ENCODE measurements at places on chromosomes 1 and 21.

GRCh38 chr1:180343921-180344769 lies 114.1 kb downstream of the LHX4 start:
- DNase-seq, result no peak

- no peak for DNase-seq
Measured at GRCh38 chr1:231590453-231591198, 36.0 kb upstream of the DISC1 start.

- no peak for DNase-seq
Measured at GRCh38 chr1:193418745-193419058, 232.3 kb upstream of the B3GALT2 start.

GRCh38 chr21:15243406-15243805 lies 178.6 kb upstream of the NRIP1 start:
- no peak for DNase-seq

DNA sequence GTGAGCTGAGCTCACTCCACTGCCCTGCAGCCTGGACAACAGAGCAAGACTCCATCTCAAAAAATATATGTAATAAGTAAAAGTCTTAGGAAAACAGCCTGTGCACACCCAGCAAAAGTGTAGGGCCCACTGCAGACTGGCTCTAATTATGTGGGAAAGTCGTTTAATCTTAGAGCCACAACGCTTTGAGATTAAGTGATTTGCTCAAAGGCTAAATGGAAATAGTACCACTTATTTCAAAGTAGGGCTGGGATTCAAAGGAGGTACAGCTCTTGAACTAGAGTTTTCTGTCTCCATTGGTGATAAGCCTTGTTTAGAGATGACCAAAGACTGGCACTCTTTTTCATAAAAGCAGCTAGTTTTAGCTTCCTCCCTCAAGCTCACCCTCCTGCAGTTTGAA lies 2.2 kb downstream of the TACSTD2 start:
- no peak for DNase-seq

DNA sequence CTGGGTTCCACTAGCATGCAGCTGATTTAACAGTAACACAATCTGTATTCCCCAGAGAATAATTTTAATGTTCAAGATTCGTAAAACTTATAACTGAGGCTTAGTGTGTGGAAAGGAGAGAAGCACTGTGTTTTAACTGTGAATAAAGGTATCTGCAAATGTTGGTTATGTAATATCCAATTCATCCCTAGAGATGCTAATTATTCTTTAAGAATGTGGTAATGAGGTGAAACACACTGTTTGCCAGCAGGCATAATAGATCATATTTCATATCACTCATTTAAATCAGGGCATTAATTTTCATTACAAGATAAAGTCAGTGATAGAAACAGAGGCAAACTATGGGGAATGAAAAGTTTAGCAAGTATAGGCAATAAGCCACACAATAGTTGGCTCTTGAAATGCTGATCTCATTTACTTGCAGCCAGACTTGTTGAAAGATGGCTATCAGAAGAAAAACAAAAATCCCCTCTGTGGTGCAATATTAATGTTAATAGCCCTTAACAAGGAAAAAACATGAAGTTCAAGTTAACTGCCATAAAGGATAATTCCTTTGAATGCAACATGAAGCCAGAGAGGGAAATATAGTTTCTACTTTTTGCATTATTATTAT lies 33.4 kb downstream of the HMCN1 start:
- DNase-seq, result no peak

DNA sequence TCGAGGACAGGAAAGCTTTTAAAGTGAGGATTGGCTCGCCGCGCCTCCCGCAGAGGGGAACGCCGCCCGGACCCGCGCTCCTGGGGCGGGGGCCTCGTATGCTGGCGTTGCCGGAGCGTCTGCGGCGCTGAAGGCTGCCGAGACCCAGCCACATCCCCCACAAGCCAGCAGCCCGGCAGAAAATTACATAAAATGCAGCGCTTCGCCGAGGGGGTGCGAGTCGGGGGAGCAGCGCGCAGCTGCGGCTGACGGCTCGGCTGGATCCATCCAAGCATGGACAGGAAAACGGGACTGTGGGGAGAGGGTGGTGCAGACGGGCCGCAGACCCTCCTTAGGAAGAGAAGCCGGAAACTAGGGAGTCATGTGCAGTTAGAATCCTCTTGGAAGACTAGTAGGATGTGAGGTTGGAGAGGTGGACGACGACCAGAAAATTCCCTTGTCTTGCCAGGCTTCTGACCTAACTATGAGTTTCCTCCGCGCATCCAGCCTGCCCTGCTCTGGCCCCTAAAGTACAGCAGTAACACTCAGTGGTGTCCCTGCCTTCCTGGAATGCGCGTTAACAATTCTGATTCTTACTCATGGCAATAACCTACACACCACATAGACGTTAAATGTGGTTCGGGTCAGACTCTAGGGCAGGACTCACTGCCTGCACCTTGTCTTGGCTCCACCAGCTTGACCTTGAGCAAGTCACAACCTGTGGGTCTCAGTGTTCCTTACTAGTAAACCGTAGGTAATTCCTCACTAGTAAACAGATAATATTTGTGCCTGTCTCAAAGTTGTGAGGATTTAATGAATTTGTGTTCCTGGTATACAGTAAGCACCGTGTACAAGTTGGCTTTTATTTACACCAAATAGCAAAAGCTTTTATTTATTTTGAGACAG lies 953 bp upstream of the BRWD1 start:
- no peak for DNase-seq

GRCh38 chr1:76294482-76295194 lies 220.1 kb downstream of the ST6GALNAC3 start:
- DNase-seq, result no peak

DNA sequence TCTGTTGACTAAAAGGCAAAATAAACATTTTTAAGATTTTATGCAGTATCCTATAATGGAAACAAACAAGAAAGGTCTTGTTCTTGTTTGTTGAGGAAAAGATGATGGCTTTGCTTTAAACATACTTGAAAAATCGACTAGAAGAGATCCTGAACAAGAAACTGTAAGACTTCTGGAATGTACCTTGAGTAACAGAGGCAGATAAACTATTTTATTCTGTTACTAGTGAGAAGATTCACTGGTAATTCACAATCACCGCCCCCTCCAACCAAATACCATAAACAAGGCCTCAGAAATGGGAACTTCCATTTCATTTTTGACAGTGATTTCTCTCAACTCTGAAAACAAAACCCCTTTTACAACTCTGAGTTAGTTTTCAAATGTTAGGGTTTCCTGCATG lies 18.1 kb downstream of the TSEN15 start:
- DNase-seq, result no peak

DNA sequence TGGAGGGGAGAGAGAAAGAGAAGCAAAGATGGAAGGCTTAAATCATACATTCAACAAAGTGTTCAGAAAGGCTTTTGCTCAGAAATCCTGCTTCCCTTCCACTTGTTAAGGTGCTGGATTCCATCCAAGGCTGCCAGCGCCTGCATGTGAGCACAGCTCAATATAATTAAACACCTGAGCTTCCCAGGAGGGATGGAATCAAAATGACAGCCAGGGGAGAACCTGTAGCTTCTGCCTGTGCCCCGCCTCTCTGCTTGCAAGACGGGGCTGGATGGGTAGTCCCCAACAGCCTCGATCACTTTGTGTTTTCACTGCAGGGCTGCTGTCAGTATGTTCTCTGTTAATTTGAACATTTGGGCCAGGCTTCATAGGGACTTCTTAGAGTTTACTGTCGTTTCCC lies 225.7 kb downstream of the KCNH1 start:
- no peak for DNase-seq

DNA sequence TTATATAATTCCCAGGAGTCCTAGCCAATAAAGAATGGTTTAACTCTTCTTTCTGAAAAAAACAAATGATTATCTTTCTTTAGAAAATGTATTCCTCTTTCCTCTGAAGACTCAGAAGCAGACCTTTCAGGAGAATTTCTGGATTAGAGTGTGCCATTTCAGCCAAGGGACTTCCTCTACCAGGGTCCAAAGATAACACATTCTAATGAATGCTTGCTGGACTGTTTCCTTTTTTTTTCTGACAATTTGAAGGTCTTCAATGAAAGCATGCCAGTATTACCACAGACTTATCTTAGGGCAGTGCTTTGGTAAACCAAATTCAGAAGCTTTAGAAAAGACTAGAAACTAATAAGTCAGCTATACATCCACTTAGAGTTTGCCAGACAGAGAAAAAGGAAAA lies 80.5 kb downstream of the RERE start:
- no peak for DNase-seq

- DNase-seq, result no peak
Measured at GRCh38 chr1:62621907-62622306, 24.6 kb downstream of the ANGPTL3 start.

GRCh38 chr1:6672558-6672957 lies 29.1 kb downstream of the DNAJC11 start:
- no peak for DNase-seq

DNA sequence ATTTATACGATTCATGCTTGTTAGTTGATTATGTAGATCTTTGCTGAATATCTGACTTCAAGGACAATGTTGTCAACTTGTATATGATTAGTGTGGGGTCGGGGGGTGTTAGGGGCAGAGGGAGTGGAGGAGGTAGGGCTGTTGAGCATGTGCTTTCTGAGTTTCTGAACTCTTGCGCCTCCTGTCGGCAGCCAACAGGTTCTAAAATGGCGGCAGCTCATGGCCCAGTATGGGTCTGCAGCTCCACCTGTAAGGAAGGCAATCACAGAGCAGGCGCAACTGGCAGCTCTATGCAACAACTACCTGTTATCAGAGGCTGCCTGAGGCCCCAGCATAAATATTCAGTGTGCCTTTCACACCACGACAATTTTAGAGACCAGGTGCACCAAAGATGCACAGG lies 205.8 kb upstream of the PLXNA2 start:
- no peak for DNase-seq

DNA sequence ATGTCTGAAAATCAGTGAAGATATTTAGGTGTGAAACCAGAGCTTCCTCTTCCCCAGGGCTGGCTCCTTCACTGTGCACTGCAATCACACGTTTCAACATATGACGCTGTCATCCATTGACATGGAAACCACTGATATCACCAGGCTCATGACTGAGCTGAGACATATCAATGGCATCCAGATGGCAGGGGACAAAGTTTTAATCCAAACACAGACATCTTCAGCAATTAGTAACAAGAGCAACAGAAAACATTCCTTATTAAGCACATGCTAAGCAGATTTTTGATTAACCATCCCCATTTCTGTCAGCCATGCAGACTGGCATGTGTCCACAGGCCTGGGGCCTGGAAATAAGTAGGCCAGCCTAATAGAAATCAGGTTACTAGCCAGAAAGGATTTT lies 108.0 kb upstream of the ADAR start:
- DNase-seq, result no peak

GRCh38 chr1:64645735-64646134 lies 99.1 kb upstream of the RAVER2 start:
- DNase-seq, result no peak

DNA sequence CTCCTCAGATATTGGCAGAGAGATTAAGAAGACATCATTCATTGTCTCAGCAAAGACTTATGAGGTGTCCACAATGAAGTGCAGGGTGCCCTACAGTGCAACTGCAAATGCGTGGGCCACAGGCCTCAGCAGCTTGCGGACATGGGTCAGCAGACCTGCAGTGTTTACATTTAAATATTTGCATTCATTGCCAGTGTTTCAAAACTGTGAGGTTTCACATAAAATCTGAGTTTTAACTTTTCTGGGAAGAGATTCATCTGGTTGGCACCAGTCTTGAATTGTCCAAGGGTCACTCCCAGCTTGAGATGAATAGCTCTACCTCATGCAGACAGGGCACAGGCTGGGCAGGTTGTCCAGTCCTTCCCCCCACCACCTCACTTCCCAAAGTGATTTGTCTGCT lies 286.8 kb upstream of the DUSP10 start:
- DNase-seq, result no peak

DNA sequence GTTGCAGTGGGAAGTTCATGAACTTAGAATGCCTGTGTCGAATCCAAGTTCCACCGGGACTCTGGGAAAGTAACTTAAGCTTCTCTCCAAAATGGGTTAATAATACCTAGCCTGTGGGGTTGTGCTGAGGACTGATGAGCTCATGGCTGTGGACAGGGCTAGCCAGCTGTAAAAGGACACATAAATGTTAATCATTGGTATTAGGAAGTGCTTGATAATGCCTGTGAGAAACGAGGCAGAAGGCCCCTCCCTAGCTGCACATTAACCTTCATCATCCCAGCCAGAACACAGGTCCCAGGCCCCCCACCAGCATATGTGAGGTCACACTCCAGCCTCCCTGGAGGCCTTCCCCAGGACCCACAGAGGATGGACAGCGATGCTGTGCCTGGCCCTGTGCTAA lies 789 bp upstream of the GJB4 start:
- no peak for DNase-seq

DNA sequence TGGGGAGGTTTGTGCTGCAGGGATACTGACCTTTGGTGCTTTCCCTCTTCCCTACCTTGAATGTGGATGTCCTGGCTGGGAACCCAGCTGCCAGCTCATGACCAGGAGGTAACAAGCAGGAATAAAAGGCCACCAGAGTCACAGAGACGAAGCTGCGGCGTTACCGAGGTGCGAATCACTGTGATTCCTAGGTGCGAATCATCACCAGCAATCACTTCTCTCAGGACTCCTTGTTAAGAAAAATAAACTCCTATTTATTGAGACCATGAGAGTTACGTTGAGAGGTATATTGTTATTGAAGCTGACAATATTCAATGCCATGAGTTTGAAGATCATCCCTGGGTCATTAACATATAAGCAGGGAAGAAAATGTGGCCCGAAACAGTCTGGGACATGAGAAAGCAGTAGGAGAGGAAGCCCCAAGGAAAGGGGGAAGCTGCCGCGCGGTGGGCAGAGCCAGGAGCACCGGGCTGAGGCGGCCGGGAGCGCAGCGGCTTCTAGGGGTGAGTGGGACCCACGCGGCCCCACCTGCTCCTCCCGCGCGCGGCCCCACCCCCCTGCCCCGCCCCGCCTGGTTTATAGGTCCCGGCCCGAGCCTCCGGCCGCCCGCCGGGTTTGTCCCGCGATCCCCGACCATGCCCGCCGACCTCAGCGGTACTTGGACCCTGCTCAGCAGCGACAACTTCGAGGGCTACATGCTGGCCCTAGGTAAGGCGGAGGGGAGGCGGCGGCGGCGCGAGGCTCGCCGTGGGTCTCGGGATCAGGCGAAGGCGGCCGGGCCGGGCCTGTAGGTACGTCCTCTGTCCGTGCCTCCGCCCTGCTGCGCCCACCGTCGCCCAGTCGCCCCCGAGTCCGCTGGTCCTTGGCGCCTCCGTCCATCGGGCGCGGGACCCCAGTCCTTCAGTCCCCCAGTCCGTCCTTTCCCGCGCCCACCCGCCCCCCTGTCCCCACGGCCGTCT lies at the start of gene RBP7:
TSS of gene RBP7 (plus strand) at position 605 of the 959 bp plus-strand sequence. CDS start at position 636, 31 bp downstream.
- peak; percentile 55 for DNase-seq

Data from ecto neural progenitor cell (in vitro differentiated cells).